ENCODE measurements at places on chromosomes 11 and 22.

DNA sequence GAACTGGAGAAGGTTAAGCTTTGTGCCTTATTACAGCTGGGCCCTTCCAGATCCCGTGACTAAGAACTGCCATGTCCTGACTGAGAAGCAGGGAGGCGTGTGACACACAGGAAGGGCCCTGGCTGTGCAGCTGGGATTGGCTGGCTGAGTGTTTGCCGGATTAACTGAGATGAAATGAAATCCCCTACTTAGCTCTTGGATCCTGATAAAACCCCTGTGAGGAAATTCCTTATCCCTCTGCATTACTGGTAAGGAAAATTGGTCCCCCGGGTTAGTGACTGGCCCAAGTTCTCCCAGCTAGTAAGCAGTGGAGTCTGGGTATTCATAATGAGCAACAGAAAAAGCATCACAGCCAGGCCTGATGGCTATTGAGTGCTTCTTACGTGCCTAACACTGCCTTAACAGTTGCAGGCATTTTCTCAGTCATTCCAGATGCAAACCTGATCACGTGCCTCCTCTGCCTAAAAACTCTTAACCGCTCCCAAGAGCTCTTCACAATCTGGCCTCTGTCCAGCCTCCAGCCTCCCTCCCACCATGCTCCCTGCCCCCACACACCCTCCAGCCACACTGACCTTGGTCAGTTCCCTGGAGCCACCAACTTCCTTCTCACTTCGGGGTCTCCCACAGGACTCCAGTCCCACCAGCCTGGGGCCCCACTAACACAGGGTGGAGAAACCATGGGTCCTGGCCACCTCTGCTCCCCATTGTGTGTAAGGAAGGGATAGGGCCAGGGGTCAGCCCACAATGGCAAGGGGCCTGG is 37.8 kb downstream of the ARRB1 start:
- no peak for DNase-seq

- DNase-seq, result no peak
Measured at GRCh38 chr22:45868571-45869339, 108.2 kb downstream of the WNT7B start.

DNA sequence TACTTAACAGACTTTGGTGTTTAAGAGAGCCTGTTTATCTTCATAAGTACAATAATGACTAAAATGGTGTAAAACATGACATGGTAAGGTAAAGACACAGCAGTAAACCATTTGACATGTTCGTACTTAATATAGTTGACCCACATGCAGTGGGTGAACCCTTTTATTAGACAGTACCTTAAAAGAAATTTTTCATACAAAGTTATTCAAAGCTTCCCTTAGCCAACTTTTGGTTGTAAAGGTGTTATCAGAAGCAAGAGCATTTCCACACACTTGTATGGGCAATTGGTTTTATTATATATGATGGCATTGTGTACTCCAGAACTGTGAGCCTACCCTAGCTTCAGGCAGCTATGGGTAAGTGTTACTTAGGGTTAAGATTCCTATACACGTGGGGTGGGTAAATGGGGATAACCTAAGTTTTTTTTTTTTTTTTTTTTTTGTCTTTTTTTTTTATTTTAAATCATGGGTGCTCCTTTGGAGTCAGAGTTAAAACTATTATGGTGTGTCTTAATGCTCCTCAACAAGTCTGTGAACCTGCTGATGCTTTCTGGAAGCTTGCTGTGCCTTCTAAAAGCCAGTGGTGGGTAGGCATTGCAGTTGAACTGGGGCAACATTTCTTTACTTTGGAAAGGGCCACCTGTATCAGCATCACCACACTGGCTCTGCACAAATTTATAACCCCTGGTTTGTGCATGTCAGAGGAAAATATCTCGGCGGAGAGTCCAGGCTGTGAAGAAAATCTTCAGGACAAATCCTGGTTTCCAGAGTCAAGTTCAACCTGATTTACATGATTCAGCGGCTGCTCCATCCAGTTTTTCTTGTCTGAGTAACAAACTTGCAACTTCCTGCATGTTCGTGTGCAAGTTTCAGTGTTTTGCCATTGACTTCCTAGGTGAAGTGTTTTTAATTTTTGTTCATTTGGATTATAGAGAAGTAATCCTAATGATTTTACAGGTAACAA is 3.3 kb downstream of the PCF11 start:
- DNase-seq, result no peak

GRCh38 chr11:120057595-120058581 is 80.0 kb downstream of the TRIM29 start:
- no peak for DNase-seq

DNA sequence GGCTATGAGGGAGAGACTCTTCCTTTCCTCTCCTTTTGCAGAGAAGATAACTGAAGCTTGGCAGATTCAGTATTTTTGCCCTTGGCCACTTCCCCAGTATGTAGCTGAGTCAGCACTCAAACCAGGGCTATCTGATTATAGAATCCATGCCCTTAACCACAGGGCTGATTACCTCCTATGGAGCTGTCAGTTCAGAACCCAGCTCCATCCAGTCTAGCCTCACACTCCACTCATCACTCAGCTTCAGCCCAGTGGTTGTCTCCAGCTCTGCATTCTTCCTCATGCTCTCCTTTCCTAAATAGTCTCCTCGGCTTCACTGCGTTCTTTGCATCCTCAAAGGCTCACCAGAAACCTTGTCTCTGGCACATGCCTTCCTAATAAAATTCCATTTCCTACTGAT is 151.6 kb upstream of the BLID start:
- DNase-seq, result no peak

- DNase-seq, result no peak
Measured at GRCh38 chr11:79940165-79940564, 499.3 kb upstream of the TENM4 start.

GRCh38 chr22:38316364-38317121 is 690 bp downstream of the CSNK1E start:
- peak; percentile 54 for DNase-seq

- DNase-seq, result no peak
Measured at GRCh38 chr11:118180300-118180703, 3.9 kb upstream of the SCN2B start.

DNA sequence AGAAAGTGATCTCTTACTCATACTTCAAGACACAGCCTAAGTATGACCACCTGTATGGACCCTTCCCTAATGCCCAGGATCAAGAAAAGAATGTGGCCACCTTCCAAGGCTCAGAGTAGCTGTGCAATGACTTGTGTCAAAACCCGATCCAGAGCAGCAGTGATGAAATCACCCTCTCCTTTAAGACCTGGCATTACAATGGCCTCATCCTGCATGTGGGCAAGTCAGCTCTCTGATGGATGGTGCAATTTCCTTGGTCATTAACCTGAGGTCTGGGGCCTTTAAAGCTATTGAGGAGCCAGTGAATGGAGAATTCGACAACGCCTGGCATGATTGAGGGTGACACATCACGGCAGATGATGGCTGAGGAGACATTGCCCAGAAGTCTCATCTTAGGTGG is 9.1 kb upstream of the TUBA8 start:
- no peak for DNase-seq
